ENCODE measurements at places on chromosomes 11 and 22. TPM values are rescaled to one million over a fixed set of nuclear protein-coding genes. Genes with fewer than 3 reads are reported as not detected.

SCO2 gene
- total RNA-seq: 2.4 TPM

CRYBA4 gene
- total RNA-seq: not detected

DNAJB7 gene
- total RNA-seq: not detected

PNPLA3 gene
- 0.55 TPM for total RNA-seq

CTNND1 gene
- total RNA-seq: 6.7 TPM

TMEM45B gene
- total RNA-seq: 3.1 TPM

DNA sequence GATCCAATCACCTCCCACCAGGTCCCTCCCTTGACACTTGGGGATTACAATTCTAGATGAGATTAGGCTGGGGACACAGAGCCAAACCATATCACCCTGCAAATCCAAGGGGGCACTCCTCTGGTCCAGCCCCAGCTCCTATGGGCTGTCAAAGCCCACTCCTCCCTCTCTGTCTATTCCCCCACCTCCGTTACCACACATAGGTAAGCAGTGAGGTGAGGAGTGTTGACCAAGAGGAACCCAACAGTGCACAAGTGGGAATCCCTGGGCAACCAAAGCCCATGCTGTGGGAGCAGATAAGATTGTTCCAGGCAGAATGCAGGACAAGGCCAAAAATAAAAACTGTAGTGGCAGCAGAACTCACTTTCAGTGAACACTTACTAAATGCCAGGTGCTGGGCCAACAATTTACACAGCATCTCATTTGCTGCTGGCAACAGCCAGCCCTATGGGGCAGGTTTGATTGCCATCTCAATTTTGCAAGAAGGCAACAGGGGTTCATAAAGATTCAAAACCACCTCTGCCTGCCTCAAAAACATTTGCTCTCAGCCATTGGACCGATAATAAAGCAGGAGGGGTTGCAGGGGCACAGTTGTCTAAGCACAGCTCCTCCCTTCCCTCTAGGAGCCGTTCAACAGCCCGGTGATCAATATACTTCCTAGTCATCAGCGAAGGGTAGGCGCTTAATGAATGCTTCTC, 8.9 kb downstream of the SDF2L1 start:
- no peak for DNase-seq

DNA sequence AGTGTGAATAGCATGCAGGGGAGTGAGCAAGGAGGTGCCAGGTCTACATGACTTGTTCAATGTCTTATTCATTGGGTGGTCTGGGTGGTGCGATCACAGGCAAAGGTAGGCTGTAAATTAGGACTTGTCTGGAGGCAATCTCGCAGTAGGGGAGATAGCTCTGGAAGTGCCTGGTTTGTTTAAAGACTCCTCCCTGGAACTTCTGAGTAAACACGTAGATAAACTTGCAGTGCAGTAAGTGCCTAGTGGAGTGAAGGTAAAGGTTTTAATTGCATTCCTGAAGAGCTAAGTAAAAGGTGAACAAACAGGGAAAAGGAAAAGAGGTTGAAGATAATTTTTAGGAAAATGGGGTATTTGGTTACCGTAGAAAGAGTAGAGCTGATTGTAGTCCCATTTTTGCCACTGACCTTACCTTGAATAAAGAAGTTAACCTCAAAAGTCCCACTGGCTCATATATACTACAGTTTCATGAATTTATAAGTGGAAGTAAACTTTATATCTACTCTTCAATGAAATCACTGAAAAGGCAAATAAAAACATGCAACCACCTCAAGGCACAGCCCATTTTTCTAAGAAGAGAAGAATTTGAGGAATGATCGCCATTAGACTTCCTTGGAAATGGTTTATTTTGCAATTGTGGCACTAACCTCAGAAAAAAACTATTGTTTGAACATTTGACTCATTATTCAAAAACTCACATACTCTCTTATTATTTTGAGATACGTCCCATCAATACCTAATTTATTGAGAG, 44.3 kb downstream of the AASDHPPT start:
- DNase-seq: no peak

DNA sequence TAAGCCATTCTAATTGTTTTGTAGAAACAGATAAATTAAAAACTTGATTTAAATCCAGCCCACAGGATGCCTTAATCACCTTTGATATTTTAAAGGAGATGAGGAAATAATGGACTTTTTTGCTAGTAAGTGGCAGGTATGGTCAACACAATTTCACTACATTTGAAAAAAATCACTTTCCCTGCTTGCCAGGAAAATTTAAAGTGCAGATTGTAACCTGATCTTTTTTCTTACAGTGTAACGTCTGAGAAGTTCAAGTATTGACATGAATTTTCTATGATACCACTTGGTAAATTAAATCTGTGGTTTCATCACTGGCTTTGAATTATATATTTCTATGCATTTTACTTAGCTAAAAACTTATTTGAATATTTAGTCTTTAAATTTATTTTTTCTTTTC, 65.3 kb downstream of the ARHGEF12 start:
- no peak for DNase-seq

GRCh38 chr11:8908099-8908498, 2.9 kb upstream of the AKIP1 start:
- no peak for DNase-seq

DNA sequence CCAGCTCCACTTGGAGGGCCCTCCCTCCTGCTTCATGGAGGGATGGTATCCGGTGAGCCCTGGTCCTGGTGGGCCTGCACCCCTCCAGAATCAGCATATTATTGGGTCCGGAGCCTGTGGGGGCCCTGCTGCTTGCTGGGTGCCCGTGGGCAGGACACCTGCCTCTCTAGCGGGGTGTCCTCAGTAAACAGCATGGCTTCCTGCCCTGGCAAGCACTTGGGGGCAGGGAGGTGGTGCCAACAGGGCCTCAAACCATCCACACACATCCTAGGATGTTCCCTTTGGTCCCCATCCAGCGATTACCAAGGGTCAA, 108.3 kb downstream of the CTTN start:
- DNase-seq: no peak

- no peak for DNase-seq
Observed at GRCh38 chr11:107780136-107780535, 68.3 kb upstream of the SLN start.

DNA sequence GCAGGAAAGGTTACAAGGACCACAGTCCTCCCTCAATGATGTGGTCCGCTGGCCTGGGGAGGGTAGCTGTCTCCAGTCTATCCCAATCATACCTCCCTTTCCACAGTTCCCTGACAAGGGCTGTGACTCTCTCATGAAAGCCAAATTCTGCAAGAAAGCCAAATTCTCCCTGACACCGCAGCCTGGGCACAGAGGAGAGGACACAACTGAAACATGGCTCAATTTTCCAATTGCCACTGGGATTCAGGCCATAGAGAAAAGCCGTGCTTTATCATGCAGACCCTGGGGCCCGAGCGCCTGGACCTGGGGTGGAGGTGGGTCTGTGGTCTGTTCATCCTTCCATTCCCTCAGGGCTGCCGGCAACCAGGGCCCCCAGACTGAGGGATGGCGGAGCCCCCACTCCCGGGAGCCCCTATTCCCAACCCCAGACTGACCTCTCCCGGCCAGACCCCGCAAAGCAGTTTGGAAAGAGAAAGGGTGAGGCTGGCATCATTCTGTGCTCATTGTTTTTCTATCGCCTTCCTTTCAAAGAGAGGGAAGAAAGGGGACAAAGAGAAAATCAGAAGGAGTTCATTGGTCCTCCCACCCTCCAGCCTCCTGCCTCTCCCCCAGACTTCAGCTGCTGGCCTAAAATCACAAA, 239.5 kb downstream of the BUD13 start:
- DNase-seq: no peak

DNA sequence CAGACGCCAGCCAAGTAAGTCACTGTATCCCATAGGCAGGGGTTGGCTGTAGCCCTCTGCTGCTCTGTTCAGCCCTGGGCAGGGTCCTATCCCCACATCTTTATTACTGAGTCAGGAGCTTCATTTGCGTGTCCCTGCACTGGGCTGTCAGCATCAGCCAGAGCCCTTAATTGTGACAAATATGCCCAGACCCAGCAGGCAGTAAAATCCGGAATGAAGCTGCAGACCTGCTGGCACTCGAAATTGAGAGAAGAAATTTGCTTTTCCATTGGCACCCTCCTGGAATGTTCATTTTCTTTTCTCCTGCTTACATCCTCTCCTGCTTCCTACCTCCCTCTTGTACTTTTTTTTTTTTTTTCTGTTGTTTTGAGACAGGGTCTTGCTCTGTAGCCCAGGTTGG, 43.8 kb downstream of the CEP164 start:
- DNase-seq: no peak

DNA sequence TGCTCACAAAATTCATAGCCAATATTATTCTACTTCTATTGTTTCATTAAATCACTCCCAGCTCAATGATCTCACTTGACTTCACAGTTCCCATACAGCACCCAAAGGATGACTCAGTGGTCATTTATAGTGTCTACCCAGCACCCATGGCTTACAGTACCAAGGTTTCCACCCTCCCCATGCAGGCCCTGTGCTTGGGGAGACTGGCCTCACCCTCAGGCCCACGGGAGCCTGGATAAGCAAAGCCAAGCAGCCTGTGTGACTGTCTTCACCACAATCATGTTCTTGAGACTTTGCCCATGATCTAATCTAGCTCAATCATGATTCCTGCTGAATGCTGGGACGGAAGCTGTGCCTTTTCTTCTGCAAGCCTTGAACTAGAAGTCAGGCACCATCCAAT, 97.6 kb downstream of the SLC36A4 start:
- DNase-seq: no peak

GRCh38 chr11:108206969-108207682, 15.3 kb downstream of the NPAT start:
- DNase-seq: no peak

All from activated CD4-positive, alpha-beta T cell treated with anti-CD3 and anti-CD28 coated beads for 36 hours (primary cell).